Iris pigment epithelial cell (primary cell): ENCODE measurements at places on chromosomes 2 and 18.

DNA sequence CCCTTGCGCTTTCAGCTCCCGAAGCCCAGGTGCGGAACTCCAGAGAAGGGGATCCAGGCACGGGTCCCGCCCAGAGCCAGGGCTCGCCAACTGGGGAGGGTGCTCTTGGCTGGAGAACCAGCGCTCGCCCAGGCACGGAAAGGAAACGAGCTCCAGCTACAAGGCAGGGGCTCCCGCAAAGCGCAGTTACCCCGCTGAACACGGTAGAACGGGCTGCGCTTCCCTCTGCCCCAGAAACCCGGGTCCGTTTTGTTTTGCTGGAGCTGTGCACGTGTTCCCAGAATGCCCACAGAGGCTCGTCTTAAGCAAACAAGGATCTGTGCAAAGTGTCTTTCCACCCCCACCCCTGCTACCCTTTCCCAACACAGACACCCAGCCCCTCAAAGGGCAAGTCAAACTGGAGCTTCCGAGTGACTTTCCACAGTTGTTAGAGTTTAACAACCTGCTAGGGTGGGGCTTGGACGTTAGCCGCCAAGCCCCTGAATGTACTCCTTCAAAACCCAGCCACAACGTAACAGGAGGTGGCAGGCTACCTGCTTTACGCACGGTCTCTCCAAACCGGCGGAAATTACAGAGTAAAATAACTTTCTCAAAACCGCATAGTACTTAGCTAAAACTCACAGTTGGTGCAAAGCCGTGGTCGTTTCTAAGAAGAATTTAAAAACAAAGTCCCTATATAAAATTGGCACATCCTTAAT lies 775 bp downstream of the RNF125 start:
- DNase-seq, result peak; percentile 40

GRCh38 chr18:75358928-75359327 lies 68.6 kb downstream of the SMIM21 start:
- DNase-seq, result no peak

DNA sequence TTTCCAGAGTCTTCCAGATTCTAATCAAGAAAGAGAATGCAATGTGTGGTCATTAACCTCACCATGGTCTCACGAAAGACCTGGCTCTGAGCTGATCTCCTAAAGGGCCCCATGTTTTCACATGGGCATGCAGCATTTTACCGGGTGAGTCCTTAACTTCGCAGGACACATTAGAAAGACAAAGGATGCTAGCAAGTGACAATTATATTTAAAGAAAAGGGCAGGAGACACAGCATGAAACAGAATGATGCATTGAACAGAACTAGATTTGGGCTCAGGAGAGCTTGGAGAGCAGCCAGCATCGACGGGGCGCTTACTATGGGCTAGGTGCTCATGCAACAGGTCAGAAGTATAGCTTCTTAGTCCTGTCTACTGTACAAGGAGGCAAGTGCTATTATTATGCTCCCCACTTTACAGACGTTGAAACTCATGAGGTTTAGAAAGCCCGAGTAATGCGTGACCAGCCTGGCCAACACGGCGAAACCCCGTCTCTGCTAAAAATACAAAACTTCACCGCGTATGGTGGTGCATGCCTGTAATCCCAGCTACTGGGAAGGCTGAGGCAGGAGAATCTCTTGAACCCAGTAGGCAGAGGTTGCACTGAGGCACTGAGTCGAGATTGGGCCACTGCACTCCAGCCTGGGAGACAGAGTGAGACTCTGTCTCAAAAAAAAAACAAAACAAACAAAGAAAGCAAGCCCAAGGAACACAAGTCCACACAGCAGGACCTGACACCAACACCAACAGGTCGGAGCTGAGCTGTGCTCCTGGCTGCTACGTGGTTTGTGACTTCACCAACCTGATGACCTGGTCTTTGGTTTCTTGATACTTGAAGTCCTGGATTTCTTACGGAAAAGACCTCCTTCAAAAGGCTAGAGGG lies 16.1 kb downstream of the MBP start:
- no peak for DNase-seq

GRCh38 chr2:64354857-64355680 lies 98.9 kb upstream of the LGALSL start:
- DNase-seq, result peak; percentile 67

- peak; percentile 43 for DNase-seq
These were observed 251.5 kb downstream of the GPD2 start for GRCh38 chr2:156687715-156688114.
